ENCODE measurements at places on chromosomes 4 and X. TPM values are rescaled to one million over a fixed set of nuclear protein-coding genes. Genes with fewer than 3 reads are reported as not detected.

The LRCH2 gene
- total RNA-seq, result 0.58 TPM

The CCSER1 gene
- total RNA-seq, result 149 TPM

The TMPRSS11A gene
- 0.73 TPM for total RNA-seq

The F9 gene
- not detected for total RNA-seq

The LUZP4 gene
- total RNA-seq, result not detected

The COL4A6 gene
- 30.8 TPM for total RNA-seq

The PCDH19 gene
- total RNA-seq, result 0.29 TPM

The CCKAR gene
- 18.3 TPM for total RNA-seq

The NFKB1 gene
- 23.0 TPM for total RNA-seq

The ETDA gene
- not detected for total RNA-seq

The GDPD2 gene
- total RNA-seq, result not detected

DNA sequence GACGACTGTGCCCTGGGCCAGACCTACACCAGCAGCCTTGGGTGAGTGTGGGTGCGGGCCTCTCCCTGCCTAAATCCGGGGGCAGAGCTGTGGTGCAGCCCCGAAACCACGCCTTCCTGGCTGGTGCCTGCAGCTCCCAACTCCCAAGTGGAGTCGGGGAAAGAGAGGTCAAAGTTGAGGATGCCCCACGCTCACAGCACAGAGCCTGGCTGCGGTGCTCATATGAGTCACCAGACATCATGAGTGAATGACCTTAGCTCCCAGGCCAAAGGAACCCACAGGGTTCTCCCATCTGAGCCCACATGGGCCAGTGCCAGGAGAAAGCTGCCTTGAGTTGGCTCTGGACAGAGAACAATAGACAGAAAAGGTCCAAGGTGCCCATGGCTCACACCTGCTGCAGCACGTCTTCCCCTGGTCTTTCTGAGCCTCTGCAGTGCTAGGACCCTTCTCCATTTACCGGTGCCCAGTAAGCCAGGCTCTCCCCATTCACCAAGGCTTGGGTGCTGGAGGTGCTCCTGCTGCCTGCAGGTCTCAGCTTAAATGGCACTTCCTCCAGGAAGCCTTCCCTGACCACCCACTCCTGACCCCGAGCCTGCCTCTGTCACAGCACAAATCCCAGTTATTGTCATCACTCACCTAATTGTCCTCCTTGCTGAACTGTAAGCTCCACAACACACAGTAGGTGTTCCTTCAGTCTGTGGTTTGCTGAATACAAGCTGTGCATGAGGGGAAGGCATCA lies 224.2 kb downstream of the AFAP1 start:
- no peak overlapping the region for H3K4me3 ChIP-seq
- no peaks in the 10 kb centered on the region for H3K27me3 ChIP-seq
- H3K27ac ChIP-seq, result no peak overlapping the region

DNA sequence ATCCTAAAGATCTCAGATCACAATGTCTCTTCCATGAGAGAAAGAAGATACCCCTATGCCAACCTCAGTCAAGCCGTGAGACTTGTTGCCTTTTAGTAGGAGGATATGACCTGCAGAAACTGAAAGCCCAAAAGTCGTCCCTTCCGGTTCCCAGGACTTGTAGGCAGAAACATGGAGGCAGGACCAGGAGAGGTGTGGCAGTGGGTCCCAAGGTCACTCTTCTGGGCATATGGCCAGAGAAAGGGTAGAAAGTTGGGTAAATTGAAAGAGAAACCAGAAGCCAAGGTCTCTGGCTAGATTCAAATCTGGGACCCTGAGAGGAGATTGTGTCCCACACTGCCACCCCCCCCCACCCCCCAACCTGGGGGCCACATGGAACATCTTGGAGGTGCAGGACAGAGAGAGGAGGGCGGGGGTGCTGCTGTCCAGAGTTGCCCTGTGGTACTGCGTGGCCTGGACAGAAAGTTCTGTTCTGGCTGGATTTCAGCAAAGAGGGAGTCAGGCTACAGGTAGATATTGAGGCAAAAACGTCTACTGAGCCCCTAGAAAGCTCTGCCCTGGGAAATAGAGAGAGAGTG lies 55.4 kb downstream of the DDX3X start:
- H3K27ac ChIP-seq, result no peak overlapping the region
- H3K4me3 ChIP-seq, result no peak overlapping the region
- no peaks in the 10 kb centered on the region for H3K4me1 ChIP-seq
- peak; percentile 76 for DNase-seq
- H3K36me3 ChIP-seq, result no peaks in the 10 kb centered on the region

GRCh38 chr4:150579551-150580234 lies 2.3 kb upstream of the MAB21L2 start:
- H3K27ac ChIP-seq, result peak overlapping the region; percentile 68
- peaks cover 13% of the 10 kb centered on the region for H3K4me1 ChIP-seq
- peak; percentile 70 for DNase-seq
- no peaks in the 10 kb centered on the region for H3K27me3 ChIP-seq
- H3K4me3 ChIP-seq, result peak overlapping the region; percentile 35
- H3K36me3 ChIP-seq, result peaks cover 7% of the 10 kb centered on the region

GRCh38 chr4:4673070-4673469 lies 131.2 kb upstream of the STX18 start:
- no peaks in the 10 kb centered on the region for H3K4me1 ChIP-seq
- H3K27me3 ChIP-seq, result no peaks in the 10 kb centered on the region
- no peak overlapping the region for H3K27ac ChIP-seq
- no peaks in the 10 kb centered on the region for H3K36me3 ChIP-seq
- no peak for DNase-seq

DNA sequence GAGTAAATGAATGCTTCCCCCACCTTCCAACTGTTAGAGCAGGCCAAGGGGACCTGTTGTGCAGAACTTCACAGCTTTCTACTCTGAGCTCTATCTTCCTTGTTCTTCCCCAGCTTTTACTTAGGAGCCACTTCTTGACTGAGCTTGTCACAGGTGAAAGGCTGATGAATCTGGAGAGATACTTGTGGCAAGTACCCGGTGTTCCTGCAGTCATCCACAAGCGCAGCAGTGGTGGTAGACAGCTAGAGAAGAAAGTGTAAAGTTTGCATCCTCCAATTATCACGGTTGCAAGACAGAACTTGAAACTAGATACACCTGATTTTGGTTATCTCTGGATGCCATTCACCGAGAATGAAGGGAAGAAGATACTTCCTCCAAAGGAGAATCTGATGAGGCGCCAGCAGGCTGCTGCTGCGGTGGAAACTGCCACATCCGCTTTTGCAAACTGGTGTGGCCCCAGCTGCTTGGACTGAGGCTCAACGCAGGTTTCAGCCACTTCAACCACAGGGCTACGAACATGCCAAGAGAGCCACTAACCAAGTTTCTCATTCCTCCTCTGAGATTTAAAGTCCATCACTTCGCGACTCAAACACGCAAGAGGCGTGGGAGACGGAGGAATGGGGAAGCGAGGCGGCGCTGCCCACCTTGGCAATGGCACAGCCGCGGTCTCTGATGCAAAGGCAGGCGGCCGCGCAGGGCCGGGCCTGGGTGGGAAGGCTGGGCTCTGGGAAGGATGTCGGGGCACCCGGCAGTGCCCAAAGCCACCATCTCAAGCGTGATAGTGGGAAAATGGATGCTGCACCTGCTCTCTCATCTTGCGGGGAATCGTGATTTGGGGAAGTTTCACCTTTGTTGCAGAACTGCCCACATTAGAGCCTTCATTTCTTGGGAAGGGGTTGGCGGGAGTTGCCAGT lies 1.3 kb upstream of the FHIP1A start:
- peaks cover 32% of the 10 kb centered on the region for H3K4me1 ChIP-seq
- peak overlapping the region; percentile 67 for H3K4me3 ChIP-seq
- peak; percentile 58 for DNase-seq
- peak overlapping the region; percentile 80 for H3K27ac ChIP-seq
- no peaks in the 10 kb centered on the region for H3K27me3 ChIP-seq

DNA sequence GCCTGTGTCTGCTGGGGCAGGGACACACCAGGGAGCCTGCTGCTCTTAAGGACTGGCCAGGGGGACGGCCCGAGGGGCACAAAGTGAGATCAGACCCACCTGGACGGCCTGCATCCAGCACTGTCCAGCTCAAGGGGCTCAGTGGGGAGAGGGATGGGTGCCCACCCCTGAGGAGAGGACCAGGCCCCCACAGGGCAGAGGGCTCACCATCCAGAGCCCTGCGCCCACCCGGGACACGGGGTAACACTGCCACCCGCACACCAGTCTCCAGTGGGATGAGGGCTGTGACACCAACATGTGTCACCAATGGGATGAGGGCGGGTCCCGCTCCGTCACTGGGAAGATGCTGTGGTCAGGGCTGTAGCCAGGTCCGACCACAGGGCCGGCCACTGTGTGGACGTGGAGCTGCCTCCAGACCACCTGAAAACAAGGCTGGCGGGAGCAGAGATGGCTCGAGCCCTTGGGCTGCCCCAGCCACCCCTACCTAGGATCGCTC lies 13.2 kb downstream of the DGKQ start:
- no peaks in the 10 kb centered on the region for H3K4me1 ChIP-seq
- H3K27me3 ChIP-seq, result no peaks in the 10 kb centered on the region
- no peak for DNase-seq

GRCh38 chrX:45849261-45849862 lies 648.7 kb upstream of the DIPK2B start:
- H3K27ac ChIP-seq, result no peak overlapping the region
- no peak for DNase-seq
- H3K4me1 ChIP-seq, result no peaks in the 10 kb centered on the region
- H3K4me3 ChIP-seq, result no peak overlapping the region
- H3K27me3 ChIP-seq, result no peaks in the 10 kb centered on the region
- H3K36me3 ChIP-seq, result no peaks in the 10 kb centered on the region

DNA sequence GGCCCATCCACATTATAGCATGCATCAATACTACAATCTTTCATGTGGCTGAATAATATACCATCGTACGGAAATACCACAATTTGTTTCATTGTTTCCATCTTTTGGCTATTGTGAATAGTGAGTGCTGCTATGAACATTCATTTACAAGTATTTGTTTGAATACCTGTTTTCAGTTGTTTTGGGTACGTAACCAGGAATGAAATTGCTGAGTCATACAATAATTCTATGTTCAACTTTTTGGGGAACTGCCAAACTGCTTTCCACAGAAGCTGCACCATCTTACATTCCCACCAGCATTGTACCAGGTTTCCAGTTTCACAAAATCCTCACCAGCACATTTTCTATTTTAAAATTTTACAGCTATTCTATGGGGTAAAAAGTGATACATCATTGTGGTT lies 28.5 kb upstream of the MANBA start:
- no peak overlapping the region for H3K27ac ChIP-seq
- peak; percentile 12 for DNase-seq
- H3K27me3 ChIP-seq, result no peaks in the 10 kb centered on the region
- H3K4me1 ChIP-seq, result peaks cover 7% of the 10 kb centered on the region

DNA sequence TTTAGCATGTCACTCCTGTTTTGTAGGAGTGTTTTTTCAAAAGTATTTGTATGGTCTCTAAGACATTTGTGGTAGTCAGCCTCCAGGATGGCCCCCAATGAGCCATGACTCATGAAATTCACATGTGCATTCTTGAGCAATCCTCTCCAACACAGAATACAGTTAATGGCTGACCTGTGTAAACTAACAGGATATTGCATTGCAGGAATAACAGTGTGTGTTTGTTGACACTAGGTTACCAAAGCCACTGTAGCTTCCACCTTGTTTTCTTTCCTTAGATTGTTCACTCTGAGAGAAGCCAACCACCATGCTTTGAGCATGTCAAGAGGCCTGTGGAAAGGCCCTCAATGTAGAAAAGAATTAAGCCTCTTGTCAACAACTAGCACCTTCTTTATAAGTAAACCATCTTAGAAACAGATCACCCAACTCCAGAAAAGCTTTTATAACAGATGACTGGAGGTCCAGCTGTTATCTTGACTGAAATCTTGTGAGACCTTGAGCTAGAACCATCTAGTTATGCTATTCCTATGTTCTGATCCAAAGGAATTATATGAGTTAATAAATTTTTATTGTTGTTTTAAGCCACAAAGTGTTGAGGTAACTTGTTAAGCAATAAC lies 28.5 kb downstream of the TBCK start:
- no peak overlapping the region for H3K27ac ChIP-seq
- no peaks in the 10 kb centered on the region for H3K27me3 ChIP-seq
- H3K4me1 ChIP-seq, result no peaks in the 10 kb centered on the region
- H3K4me3 ChIP-seq, result no peak overlapping the region

DNA sequence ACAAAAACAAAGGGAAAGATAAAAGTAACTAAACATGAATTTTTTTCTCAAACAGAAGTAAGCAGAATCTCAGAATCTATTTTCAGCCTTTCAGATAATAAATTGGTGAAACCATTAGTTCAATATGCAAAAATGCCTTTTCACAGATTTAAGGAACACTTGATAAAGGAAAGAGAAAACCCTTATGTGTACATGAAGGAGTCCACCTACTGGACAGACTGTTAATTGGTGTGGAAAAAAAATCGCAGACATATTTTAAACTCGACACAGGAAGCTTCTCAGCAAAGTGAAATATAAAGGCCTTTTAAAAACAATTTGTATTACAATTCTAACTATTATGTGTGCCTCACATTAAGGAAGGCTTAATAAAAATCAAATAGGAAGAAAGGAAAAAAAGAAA lies 22.3 kb downstream of the COX7B2 start:
- H3K4me3 ChIP-seq, result no peak overlapping the region
- H3K4me1 ChIP-seq, result no peaks in the 10 kb centered on the region
- H3K36me3 ChIP-seq, result no peaks in the 10 kb centered on the region
- no peak overlapping the region for H3K27ac ChIP-seq

DNA sequence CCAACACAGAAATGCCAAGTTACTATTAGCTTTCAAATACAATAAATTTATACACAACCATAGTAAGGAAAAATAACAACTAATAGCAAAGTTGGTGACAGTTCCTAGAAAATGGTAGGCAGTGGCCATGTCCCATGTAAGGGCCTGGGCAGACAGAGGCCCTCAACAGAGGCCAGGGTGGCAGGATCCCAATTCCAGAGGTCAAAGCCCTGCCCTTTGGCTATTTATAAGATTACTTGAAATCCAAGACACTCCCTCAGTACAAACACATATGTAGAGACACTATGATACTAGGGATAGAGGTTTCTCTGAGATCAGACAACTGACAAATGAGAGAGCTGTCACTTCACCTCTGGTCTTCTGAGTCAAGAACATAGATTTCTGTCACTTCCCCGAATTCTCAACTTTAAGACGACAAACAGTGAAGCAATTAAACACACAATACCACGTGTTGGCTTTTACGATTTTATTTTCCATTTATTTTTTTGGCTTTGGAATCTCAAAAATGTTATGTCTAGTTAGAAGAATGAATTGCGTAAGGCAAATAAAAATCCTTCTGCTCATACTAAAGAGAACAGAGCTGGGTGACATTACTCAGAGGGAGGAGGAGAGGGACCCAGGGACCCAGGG lies 16.3 kb upstream of the MAOB start:
- H3K4me3 ChIP-seq, result no peak overlapping the region
- no peaks in the 10 kb centered on the region for H3K27me3 ChIP-seq
- no peaks in the 10 kb centered on the region for H3K36me3 ChIP-seq
- no peak for DNase-seq
- no peaks in the 10 kb centered on the region for H3K4me1 ChIP-seq

GRCh38 chr4:184613405-184613804 lies 35.8 kb downstream of the CASP3 start:
- H3K4me1 ChIP-seq, result peaks cover 7% of the 10 kb centered on the region
- H3K27me3 ChIP-seq, result no peaks in the 10 kb centered on the region
- no peak overlapping the region for H3K27ac ChIP-seq

DNA sequence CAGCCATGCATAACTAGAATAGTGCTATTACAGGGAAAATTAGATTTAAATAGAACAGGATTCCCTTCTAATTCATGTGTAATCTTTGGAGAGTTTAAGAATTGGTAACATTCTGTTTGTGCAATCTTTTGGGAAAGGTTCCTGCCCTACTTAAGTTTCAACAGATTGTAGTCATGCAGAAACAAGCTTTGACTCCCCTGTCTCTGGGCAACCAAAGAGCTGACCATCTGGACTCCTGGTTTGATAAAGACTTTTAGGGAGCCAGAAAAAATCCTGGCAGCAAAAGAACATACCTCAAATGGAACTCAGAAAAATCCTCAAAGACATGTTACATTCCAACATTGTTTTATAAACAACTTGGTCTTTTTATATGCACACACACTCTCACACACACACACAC lies 191.1 kb upstream of the NEIL3 start:
- H3K36me3 ChIP-seq, result no peaks in the 10 kb centered on the region

Data from stomach (tissue), 19 donors.